Stimulated activated CD4-positive, alpha-beta T cell treated with anti-CD3 and anti-CD28 coated beads, TNF-alpha, amount 100 ng/mL, for 1 hour (primary cell): ENCODE measurements at places on chromosomes 5 and 9.

- no peak for DNase-seq
These were observed 6.4 kb downstream of the ISCA1 start for GRCh38 chr9:86275962-86276361.

DNA sequence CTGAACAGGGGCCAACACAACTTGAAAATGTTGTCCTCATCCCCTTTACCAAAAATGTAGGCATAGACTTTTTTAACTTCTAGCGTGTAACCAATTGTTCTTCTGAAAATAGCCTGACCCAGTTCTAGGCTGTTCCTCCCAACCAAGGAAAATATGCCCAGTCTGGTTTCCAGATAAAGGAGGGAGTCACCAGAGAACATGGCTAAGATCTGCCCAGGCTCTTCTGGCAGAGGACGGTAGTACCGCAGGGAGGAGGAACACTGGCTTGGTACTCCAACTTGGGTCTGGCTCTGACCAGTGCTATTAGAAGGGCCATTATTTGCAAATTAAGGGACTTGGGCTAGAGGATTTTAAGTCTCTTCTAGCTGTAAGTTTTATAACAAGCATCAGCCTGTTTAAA lies 63.1 kb downstream of the GRAMD2B start:
- DNase-seq = no peak

DNA sequence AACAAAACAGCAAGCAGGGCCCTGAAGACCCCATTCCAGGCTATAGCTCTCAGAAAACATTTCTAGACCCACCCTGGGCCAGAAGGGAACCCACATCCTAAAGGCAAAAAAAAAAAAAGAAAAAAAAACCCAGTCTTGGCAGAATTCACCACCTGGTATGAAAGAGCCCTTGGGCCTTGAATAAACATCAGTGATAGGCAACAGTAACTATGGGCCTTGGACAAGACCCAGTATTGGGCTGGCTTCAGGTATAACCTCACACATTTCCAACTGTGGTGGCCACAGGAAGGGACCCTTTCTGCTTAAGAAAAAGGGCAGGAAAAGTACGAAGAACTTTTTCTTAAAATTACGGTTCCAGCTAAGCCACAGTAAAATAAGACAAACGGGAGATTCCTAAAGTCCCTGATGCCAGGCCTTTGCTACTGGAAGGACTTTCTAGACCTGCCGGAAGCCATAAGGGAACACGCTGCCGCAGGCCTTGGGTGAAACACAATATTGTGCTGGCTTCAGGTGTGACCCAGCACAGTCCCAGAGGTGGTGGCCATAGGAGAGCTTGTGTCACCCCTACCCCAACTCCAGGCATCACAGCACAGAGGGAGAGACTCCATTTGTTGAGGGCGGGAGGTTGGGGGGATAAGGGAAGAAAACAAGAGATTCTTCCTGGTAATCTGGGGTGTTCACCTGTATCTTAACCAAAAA lies 505.2 kb upstream of the RGMB start:
- no peak for DNase-seq

DNA sequence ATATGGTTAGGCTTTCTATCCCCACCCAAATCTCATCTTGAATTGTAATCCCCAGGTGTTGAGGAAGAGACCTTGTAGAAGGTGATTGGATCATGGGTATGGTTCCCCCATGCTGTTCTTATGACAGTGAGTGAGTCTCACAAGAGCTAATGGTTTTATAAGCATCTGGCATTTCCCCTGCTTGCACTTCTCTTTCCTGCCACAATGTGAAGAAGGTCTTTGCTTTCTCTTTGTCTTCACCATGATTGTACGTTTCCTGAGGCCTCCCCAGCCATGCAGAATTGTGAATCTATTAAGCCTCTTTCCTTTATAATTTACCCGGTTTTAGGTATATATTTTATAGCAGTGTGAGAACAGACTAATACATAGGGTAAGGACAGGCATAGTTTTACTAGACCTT lies 334.5 kb downstream of the TLR4 start:
- no peak for DNase-seq

DNA sequence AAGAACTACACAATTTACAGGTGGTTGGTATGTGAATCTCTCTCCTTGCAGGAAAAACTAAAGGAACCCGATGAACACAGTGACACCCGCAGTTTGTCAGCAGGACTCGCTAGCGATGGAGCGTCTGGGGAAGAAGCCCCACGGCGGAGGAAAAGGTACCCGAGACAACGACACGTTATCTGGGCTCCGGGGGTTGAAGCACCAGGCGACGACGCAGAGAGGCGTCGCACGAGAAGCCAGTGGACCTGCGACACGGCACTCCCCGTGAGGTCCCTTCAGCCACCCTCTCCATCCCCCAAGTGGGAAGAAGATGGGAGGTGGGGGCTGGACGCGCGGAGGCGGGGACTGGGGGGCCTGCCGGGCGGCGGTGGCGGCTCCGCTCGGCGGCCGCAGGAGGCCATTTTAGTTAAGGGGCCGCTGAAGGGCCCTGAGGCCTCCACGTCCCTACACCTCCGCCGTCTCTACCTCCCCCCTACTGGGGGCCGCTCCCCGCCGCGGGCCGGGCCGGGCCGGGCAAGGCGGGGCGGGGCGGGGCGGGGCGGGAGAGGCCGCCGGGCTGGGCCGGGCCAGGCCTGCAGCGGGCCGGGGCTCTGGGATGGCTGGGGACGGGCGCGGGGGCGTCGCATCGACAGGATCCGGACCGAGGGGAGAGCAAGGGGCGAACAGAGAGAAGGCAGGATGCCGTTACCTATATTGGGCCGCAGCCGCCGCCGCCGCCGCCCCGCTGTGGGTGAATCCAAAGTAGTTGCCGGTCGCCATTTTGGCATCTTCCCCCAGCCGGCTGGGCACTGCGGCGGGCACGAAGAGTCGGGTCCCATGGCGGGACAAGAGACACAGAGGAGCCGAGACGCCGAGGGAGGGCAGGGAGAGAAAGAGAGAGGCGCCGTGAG lies 754 bp downstream of the ZFR start:
- no peak for DNase-seq

- DNase-seq = no peak
These were observed 427.7 kb downstream of the MED10 start for GRCh38 chr5:5950658-5951057.

DNA sequence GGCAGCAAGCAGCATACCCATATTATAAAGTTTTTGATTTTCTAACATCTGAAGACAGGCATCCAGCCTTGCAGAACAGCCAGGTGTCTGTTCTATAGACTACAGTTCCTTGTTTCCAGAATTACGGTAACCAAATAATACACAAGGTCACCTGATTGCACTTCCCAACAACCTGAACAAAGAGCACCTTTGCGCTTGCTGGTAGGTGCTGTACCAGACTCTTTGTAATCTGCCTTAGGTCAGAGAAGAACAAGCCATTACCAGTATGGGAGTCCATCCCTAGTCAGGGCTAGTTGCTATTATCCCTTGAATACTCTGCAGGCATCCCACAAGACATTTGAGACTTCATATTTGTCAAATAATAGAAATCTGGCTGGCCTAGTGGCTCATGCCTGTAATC lies 256.2 kb downstream of the ARRDC3 start:
- DNase-seq = no peak
